ENCODE measurements at places on chromosomes 2 and 18.

GRCh38 chr2:3539836-3540235 lies 18.3 kb downstream of the RNASEH1 start:
- no peak for DNase-seq

DNA sequence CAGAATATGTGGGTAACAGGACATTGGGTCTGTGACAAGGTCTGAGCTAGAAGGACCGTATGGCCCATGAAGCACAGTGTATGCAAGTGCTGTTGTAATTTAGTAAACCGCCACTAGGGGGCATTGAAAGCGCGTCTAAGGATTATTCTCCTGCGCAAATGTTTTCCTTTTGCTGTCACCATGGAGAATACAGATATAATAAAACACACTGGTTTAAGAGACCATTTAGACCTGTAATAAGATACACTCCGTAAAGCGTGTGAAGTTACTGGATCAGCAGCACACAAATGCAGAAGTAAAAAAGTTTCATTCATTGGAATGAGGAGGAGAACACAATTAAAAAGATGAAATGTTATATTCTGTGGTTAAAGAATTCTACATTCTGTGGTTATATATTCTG lies 272.4 kb downstream of the AGAP1 start:
- peak; percentile 73 for DNase-seq

DNA sequence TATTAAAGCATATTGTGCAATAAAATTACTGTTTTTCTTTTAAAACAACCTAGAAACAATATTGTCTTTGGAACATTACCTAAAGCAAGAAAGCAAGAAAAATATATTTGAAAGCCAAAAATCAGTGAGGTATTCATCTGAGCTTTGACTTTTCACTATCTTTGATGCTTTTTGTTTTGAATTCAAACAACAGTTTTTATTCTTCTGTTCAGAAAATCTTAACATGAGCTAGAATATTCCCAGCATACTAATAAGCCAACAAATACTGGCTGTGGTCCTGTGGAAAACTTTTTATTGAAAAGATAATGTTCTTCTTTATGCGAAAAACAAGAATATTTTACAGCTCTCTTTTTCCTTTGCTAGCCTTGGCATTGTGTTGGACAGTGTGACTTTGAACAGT lies 19.8 kb downstream of the FAM171B start:
- DNase-seq, result no peak

GRCh38 chr2:166293984-166294383 lies 81.8 kb downstream of the SCN9A start:
- no peak for DNase-seq

DNA sequence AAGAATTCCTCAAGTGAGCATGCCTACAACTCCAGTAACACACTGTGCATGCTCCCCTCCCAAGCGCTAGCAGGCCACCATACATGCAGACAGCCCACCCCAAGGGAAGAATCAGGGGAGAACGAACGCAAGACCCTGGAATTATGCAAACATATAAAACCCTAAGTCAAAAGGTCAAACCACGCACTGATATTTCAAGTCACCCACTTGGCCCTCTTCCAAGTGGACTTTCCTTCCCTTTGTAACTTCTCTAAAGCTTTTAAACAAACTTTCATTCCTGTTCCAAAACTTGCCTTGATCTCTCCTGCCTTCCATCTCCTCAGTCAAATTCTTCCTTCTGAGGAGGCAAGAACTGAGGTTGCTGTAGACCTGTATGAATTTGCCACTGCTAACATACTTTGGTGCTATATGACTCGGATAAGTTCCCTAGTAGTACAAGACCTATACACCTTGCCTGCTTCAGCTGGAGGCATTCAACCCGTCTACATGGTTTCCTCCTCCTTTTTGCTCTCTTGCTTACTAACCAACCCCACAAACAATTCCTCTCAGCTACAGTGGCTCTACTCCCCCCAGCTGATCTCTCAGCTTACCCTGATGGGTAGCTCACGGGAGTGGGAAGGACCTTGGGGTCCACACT lies 11.1 kb upstream of the RPIA start:
- no peak for DNase-seq

DNA sequence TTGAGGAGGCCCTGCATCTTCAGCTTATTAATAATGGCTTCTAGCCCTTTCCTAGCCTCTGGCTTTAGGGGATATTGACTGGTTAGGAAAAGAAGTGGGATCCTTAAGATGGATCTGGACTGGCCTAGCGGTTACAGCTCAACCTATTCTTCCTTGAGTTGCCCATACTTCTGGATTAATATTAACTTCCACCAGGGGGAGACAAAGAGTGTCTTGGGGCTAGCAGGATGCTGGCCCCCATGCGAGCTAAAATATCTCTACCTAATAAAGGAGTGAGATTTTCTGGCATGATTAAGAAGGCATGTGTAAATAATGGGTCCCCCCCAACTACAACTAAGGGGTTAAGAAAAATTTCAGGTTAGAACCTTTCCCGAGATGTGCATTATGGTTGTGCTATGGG lies 23.2 kb upstream of the PLA2R1 start:
- DNase-seq, result no peak

- DNase-seq, result no peak
Observed at GRCh38 chr2:134468776-134469175, 214.9 kb downstream of the MGAT5 start.

DNA sequence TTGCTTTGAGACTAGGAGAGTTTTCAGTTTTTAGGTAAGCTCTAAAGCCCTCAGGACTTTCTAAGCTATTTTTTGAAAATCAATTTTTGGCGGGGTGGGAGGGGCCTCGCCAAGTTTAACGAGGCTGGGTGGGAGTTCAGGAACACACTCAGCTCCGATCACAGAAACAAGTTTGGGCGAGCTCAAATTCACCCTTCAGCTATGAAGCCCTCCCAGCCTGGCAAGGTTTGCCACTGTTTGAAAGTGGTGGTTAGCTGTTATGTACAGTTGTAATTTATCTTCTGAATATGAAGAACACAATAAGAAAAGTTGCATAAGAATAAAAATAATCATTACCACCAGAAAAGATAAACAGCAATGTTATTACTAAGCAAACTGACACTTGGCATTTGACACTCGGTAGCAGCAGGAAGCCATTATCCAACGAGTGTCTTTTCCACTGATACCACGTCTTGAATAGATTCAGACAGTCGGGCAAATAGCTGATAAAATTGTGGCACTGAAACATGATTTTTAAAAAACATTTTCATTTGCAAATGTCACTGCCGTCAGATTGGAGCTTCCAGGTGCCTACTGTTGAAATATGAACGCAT lies 59.8 kb downstream of the KCTD1 start:
- no peak for DNase-seq

DNA sequence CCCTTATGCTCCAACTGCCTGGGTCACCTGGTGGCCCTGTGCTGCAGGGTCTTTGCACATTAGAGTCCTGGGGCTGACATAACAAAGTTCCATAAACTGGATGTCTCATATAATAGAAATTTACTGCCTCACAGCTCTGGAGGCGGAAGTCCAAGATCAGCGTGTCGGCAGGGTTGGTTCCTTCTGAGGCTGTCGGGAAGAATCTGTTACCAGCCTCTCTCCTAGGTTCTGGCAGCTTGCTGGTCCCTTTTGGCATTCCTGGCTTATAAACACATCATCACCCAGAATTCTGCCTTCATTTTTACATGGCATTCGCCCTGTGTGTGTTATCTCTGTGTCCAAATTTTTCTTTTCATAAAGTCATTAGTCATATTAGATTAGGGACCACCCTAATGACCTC lies 170.5 kb downstream of the NDUFA10 start:
- DNase-seq, result no peak

DNA sequence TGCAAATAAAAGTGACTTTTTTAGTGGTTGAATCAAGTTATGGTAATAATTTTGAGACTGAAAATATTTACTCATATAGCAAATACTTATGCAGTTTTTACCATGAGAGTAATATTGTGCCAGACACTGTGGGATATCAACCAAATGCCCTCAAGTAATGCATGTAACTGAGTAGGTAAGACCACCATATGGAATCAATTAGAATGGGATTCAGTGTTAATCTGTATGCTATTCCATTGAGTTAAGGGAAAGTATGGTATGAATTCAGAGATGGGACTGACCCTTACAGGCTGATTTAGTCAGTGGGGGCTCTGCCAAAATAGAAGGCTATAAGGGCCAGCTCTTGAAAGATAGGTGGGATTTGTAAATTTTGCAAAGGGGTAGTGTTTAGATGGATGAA lies 131.6 kb downstream of the CCDC85A start:
- peak; percentile 6 for DNase-seq

- no peak for DNase-seq
Observed at GRCh38 chr2:128781585-128782385, 463.1 kb upstream of the HS6ST1 start.

DNA sequence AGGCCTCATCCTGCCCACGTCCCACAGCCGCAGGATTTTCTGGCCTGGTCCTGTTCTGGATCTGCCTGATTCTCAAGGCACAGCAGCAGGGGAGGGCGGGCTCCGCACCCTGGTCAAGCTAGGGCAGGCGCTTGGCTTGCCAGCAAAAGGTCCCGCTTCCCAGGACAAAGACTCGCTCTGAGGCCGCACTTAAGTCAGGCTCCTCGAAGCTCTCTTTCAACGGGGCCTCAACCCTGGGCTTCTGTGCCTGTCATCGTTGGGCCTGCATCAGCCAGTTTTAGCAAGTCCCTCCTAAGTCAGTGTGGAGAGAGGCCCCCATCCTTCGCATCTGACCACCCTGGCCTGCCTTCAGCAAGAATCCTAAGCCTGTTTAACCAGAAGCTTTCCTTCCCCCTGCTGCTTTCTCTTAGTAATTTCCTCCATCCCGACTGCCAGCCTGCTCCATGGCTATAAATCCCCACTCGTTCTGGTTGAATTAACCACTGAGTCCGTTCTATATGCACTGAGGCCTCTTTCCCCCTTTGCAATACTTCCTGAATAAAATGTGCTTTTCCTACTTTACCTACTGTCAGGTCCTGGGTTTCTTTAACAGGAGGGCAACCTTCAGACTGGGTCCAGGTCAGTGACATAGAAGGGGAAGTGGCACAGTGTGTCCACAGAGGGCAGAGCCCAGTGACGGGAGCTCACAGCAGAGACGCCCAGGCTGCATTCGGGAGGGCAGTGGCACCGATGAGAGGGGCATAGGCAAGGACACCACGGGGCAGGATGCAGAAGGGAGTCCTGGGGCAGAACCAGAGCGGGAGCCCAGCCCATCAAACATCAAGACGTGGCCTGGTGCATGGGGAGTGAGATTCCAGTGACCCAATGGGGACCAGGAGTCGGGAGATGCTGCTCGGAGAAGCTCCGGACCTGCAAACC lies 62.7 kb downstream of the SP110 start:
- no peak for DNase-seq

Measured in fibroblast of the conjunctiva (primary cell).